Bronchial smooth muscle cell (primary cell): ENCODE measurements at places on chromosomes 2 and 18. TPM values are rescaled to one million over a fixed set of nuclear protein-coding genes. Genes with fewer than 3 reads are reported as not detected.

Gene NETO1
- 0.16 TPM in 1 of 2 replicates, not detected in the other for total RNA-seq

Gene PAX8
- 0.43 and 0.79 TPM in 2 replicates for total RNA-seq

Gene SERPINB12
- total RNA-seq: not detected in 2 replicates

Gene ERICH2
- total RNA-seq: 1.2 TPM in 1 of 2 replicates, not detected in the other

Gene PIK3C3
- total RNA-seq: 33.1 and 49.2 TPM in 2 replicates
